ENCODE measurements at places on chromosomes 5 and 9.

DNA sequence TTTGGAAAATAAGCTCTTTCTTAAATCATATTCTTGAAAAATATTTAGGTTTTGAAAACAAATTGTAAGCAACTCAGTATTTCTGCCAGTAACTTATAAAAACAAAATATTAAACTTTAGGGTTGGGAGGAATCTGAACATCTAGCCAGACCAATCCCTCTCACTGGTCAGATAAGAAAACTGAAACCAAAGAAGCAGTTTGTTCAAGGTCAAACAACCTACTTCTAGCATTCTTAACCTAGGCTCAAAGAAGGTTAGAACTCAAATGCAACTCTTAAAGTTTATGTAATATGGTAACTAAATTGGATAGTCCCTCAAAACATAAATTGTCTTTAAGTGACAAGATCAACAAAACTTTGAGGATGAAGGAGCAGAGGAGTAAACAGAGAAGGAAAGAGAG, 374.9 kb upstream of the TNC start:
- no peak for DNase-seq

GRCh38 chr5:78405829-78406750, 45.7 kb downstream of the SCAMP1 start:
- DNase-seq: no peak

- DNase-seq: no peak
These were observed 166.5 kb downstream of the C9orf152 start for GRCh38 chr9:110041452-110041851.

DNA sequence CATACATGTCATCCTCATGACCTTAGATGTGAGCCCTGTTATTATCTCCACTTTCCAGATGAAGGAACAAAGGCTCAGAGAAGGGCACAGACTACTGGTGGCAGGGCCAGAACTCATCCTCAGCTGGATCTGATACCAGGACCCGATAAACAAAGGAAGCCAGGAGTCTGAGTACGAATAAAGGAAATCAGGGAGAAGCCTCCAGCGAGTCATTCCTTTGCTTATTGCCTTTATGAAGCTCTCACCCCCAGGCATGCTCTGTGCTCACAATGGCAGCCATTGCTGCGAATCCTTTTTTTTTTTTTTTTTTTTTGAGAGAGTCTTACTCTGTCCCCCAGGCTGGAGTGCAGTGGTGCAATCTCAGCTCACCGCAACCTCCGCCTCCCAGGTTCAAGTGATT, 130.1 kb downstream of the GAPVD1 start:
- DNase-seq: no peak

- no peak for DNase-seq
These were observed 110.0 kb downstream of the ICE1 start for GRCh38 chr5:5532306-5533076.

DNA sequence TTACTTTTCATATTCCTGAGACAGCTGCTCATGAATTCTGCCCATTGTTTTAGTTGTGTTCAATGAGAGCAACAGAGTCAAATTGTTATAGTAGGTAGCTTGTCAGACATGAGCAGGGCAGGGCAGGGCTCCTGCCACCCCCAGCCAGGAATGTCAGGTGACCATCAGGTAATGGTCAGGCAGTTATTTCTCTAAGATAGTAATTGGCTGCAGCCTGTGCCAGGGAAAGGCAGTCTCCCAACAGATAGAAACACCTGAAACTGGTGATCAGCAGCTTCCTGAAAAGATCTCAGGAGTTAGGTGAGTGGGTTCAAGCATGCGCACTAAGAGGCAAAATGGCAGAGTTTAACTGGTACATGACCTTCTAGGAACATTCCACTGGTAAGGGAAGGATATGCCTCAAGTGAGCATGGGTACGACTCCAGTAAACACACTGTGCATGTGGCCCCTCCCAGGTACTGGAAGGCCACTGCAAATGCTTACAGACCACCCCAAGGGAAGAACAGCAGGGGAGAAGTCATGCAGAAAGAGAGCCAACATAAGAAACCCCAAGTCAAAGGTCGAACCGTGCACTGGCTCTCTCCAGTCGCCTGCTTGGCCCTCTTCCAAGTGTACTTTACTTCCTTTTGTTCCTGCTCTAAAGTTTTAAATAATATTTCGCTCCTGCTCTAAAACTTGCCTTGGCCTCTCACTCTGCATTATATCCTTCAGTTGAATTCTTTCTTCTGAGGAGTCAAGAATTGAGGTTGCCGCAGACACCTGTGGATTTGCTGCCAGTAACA, 25.1 kb downstream of the CARTPT start:
- DNase-seq: no peak

- no peak for DNase-seq
These were observed 62.9 kb downstream of the TMEM232 start for GRCh38 chr5:110663525-110663924.

GRCh38 chr9:11204521-11204920, 591.7 kb upstream of the PTPRD start:
- DNase-seq: no peak

DNA sequence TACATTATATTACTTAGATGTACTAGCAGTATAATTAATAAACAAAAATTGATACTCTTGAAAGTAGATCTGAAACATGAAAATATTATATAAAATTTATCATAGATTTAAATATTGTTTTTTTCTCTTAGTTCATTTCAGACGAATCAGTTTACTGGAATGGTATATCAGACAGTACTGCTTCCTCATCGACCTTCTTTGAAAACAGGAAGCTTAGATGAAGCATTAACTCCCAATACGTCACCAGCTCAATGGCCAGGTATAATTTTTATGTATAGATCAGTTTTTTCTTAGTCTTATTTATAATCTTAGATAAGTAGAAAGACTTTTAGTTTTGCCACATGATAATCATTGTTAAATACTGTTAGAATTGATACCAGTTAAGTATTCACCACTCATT, 106.3 kb downstream of the DMXL1 start:
- DNase-seq: no peak

DNA sequence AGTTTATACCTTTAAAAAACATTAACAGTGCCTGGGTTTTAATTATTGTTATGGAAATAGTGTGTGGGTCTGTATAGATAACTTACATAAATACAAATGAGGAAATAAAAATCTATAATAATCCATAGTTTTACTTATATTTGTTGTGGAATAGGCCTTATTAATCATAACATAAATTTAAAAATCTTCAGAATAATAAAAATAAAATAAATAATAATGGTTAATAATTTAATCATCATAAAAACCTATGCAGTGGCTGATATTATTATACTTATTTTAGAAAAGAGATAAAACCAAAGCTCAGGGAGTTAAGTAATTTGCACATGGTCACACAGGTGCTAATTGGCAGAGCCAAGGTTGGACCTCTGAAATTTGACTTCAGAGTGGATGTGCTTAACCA, 785.3 kb upstream of the SEMA6A start:
- no peak for DNase-seq

DNA sequence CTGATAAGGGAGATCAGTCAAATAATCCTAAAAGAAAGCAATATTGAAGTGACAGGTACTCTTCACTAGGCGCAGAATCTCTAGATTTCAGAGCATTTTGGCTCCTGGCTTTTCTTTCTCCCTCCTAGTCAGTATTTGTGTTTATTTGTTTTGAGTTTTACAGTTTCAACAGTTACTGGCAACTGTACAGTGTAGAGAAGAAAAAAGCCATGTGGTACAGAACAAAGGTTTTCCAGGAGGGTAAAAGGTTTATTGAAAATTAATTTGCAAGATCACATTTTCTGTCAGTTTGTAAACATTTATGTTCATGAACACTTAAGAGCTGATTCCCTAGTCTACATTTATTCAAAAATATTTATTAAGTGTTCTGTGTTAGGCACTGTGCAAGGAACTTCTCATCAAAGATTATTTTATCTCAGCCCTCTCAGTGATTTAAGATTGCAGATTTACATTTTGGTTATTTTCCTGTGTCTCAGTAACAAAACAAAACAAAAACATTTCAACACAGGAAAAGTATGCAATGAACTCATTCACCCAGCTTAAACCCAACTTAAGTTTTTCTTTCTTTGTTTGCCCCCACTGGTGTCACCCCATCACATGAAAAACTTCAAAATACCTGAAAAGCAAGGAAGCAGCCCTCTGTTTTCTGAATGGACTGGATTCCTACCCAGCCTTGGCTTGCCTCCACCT, 12.9 kb downstream of the MINAR2 start:
- no peak for DNase-seq

GRCh38 chr9:106897236-106897635, 34.3 kb downstream of the ZNF462 start:
- DNase-seq: no peak

- DNase-seq: no peak
These were observed 1.3 kb upstream of the DMRT2 start for GRCh38 chr9:1048811-1049210.

GRCh38 chr9:123659358-123659757, 270.6 kb downstream of the DENND1A start:
- DNase-seq: no peak

- DNase-seq: no peak
These were observed 32.4 kb downstream of the C9 start for GRCh38 chr5:39331861-39332381.

GRCh38 chr5:57736716-57737115, 254.1 kb upstream of the ACTBL2 start:
- no peak for DNase-seq

DNA sequence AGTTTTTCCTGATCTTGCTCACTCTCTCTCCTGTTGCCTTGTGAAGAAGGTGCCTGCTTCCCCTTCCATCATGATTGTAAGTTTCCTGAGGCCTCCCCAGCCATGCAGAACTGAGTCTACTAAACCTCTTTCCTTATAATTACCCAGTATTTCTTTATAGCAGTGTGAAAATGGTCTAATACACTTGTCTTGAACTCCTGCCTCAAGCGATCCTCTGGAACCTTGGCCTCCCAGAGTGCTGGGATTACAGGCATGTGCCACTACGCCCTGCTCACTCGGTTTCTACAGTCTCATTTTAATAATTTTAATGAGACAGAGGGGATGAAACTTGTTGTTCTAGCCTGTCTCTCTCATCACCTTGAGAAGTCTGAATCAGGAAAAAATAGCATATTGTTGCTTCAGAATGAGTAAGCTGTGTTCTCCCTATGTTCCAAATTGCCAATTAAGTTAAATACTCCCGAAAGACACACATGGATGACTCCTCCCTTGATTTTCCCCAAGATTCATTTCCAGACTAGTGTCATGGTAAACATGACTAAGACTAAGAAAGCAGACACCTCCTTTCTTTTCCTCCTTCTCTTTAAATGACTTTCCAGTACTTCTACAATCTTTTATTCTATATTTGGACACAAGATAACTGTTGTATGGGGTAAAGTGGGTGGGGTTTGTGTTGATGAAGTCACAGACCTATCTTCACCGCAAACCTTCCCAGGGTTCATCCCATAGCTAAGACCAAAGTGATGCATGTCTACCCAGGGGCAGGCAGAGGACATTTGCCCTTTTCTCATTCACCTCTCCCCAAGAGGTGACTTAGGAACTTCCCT, 7.8 kb upstream of the DNAJC18 start:
- DNase-seq: no peak

DNA sequence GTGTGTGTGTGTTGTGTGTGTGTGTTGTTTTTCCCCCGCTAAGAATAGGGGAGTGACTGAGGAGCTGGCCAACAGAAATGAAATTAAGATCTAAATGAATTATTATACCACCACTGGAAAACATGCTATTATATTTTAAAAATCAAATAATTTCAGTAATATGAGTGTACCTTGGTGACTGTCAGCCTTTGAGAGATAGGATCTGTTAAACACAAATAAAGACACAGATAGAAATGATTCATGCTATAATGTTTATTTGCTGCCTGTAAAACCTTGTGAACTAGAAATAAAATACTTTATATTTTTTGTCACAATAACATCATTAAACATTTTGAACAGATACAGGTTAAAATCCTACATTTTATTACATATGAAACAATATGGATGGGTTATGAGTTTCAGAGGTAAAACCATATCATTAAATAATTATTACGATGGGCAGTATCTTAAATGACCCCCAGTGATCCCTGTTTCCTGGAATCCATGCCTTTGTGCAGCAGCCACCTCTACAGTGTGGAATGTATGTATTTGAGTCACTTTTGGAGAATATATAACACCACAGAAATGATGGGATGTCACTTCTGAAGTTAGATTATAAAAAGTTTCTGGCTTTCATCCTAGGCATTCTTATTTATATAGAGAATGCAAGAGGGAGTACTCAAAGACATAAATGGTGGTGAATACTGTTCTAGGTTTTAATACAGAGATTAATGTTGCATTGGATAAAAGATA, 617.2 kb downstream of the CDH18 start:
- DNase-seq: no peak

GRCh38 chr5:62732677-62733121, 154.1 kb downstream of the LRRC70 start:
- DNase-seq: no peak

DNA sequence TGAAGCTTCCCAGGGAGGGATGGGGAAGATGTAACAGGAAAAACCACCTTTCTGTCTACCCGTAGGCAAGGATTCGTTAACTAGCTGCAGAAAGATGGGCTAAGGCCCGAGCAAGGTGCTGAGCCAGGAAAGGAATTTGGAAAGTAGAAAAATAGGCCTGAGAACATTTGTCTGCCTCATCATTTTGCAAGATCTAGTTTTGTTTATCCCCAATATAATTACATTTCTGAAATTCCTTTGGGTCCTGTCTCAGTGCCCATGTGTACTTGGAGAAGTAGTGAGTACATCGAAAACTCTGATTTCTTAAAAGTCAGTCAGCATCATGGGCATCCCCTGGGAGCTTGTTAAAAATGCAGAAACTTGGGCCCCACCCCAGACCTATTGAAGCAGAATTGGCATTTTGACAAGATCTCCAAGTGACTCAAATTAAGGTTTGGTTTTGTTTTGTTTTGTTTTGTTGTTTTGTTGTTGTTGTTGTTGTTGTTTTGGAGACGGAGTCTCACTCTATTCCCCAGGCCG, 52.1 kb upstream of the CEMIP2 start:
- DNase-seq: no peak

DNA sequence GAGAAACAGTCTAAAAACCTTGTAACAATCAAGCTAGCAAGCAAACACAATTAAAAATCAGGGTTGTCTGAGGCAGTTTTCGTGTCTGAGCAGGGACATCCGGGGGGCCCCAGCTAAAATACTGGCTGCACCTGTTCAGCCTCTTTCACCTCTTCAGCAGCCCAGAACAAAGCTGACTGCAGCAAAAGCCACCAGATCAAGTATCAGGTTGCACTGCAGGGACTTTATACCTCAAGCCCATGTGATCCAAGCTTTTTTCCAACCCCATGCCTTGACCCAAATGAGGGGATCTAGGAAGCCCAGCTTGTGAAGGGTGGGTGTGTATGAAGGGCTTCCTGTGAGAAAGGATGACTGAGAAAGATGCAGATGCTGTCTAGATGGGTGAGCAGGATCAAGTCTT, 133.4 kb downstream of the SEMA6A start:
- no peak for DNase-seq

Data from activated T-cell treated with anti-CD3 and anti-CD28 coated beads, Interleukin-2, amount 50 U/mL, for 1 hour (primary cell).